ENCODE measurements at places on chromosomes 13 and 19.

- DNase-seq: no peak
These were observed 68.7 kb upstream of the CACNA1A start for GRCh38 chr19:13574933-13575332.

DNA sequence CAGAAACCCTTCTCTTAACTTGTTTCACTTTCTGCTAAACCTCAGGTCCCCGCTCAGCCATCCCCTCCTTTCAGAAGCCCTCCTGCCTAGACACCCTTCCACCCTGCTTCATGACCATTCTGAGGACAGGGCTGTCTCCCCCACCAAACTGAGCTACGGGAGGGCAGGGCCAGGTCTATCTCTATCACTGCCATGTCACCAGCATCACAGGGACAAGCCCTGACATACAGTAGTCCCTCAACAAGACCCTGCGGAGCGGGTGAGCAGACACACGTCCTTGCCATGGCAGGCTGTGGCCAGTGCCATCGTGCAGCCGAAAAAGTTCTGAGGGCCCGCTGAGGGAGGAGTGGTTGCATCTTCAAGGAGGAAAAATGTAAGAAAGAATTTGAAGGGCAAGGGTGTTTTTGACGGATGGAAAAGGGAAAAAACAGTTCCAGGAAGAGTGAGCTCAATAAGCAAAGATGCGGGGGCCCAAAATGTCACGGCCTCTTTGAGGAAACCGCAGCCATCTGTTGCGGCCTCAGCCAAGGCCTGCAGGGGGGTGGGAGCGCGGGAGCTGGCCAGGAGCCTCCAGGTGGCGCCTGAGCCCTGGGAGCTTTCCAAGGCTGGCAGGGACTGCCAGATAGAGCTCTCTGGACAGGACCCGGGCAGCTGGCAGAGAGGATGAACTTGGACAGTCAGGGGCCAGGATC, 8.1 kb downstream of the PTGIR start:
- no peak for DNase-seq

- DNase-seq: no peak
These were observed 23.2 kb upstream of the CYP2A13 start for GRCh38 chr19:41064974-41065569.

- DNase-seq: no peak
These were observed 5.9 kb upstream of the EHD2 start for GRCh38 chr19:47707135-47707925.

GRCh38 chr19:8259922-8260247, 48.3 kb downstream of the CD320 start:
- no peak for DNase-seq

GRCh38 chr19:2032296-2032941, 16.9 kb upstream of the BTBD2 start:
- no peak for DNase-seq

DNA sequence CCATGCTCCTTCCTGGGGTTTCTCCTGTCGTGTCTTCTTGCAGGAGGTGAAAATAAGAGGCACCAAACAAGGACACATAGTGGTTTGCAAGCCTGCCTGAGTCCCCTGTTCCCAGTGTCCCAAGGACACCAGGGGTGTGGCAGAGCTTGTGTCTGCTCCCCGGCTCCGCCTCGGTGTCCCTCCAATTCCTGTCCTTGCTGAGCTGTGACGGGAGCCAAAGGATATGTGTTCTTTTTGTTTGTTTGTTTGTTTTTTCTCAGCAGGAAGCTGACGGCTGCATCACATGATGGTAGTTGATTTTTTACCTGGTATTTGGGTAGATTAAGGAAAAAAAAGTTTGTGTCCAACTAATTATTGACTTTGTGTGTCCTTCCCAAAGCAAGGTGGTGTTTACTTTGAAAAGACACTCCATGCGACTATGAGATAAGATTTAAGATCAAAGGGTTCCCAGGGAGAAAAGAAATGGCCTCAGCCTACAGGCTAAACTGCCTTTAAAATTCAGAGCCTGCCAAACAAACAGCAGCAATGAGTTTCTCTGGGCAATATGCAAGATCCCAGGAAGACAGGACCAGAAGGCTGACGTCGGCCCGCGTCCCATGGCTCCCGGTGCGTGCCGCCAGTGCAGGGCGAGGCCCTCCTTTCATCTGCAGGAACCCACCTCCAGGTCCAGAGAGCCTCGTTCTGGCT, 50.8 kb upstream of the XPO4 start:
- DNase-seq: no peak

DNA sequence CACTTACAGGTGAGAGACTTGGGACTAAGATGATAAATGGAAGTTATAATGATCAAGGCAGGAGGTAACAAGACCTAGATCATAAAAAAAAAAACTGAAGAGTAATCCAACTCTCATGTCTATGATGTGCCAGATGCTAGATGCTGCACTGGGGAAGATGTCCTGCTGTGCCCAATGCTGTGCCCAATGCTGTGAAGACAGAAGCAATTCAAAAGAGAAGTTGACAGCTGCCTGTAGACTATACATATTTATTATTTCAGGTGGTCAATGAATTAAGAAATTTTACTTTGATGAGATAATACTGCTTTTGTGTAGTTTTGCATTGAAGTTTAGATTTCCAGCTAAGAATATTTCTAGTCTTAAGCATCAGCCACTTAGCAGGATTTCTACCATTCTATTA, 21.5 kb downstream of the VWA8 start:
- DNase-seq: no peak

Measured in HS-27A (cell line).